ENCODE measurements at places on chromosomes 5 and 9. TPM values are rescaled to one million over a fixed set of nuclear protein-coding genes. Genes with fewer than 3 reads are reported as not detected.

Gene TUSC1
- 22.6 TPM for total RNA-seq

Gene PDE8B
- 5.9 TPM for total RNA-seq

Gene CDKN2B-AS1
- total RNA-seq = 5.9 TPM

Gene FST
- total RNA-seq = 5.6 TPM

Gene PAPPA
- 4.4 TPM for total RNA-seq

Gene CDH6
- total RNA-seq = 5.2 TPM

Gene FOXD4L3
- 0.49 TPM for total RNA-seq

Gene LCN9
- total RNA-seq = not detected

Gene IFNK
- not detected for total RNA-seq

Gene NXNL2
- total RNA-seq = 2.5 TPM

Gene ACTBL2
- not detected for total RNA-seq

Gene MYOZ3
- not detected for total RNA-seq

Gene KIAA0825
- total RNA-seq = 2.5 TPM

Gene MEGF9
- total RNA-seq = 17.7 TPM

Gene NMUR2
- total RNA-seq = not detected

Gene CDH9
- total RNA-seq = not detected

Gene ZDHHC11B
- total RNA-seq = 2.7 TPM

Gene HOMER1
- 5.4 TPM for total RNA-seq

Gene JAKMIP2
- 0.49 TPM for total RNA-seq

Gene MAN2A1
- 33.9 TPM for total RNA-seq

Gene GNA14
- 11.0 TPM for total RNA-seq

Gene ELAVL2
- 2.2 TPM for total RNA-seq

Gene IL3
- total RNA-seq = not detected

Gene S100Z
- not detected for total RNA-seq

Gene CORO2A
- 17.4 TPM for total RNA-seq

Gene TMEM252
- total RNA-seq = not detected

Gene PCA3
- not detected for total RNA-seq

Gene LVRN
- 1.7 TPM for total RNA-seq

Gene LOX
- 38.8 TPM for total RNA-seq

Gene GPRIN1
- total RNA-seq = 0.49 TPM

Gene WDR5
- 16.7 TPM for total RNA-seq

Gene FREM1
- 2.7 TPM for total RNA-seq

Gene SYK
- 12.0 TPM for total RNA-seq

Gene DBH
- total RNA-seq = 12.0 TPM

Gene HTR1A
- not detected for total RNA-seq

Gene PDLIM4
- total RNA-seq = 76.4 TPM

Gene IL9
- total RNA-seq = not detected

Gene SPATA31C1
- total RNA-seq = not detected

Gene TMEM215
- not detected for total RNA-seq

Gene C9orf153
- total RNA-seq = not detected

Gene SLC38A9
- total RNA-seq = 23.3 TPM

Gene DDX4
- not detected for total RNA-seq

Gene RELL2
- 5.6 TPM for total RNA-seq

Data from vagina (tissue), 2 donors.